ENCODE measurements at places on chromosomes 2 and 18.

GRCh38 chr2:70647873-70648481 is 94.4 kb upstream of the TGFA start:
- DNase-seq = peak; percentile 33

DNA sequence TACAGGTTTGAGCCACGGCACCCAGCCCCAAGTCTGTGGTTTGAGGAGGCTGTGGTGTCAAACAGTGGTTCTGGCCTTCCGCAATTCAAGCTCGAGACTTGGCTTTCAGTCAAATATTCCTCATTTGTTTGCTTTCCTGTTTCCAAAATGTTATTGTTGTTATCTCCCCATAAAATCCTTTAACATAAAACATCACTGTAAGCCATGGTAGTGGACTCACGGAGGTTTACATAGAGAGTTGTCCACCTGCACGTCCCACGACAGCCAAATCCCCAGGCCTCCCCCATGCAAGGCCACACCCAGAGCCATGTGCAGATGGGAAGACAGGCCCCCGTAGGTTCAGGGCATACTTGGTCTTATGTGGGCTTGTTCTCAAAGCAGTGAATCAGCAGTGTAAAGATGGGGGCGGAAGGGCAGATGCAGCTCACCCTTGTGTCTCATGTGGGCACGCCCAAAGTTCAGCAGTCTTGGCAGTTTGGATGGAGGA is 18.9 kb upstream of the ST3GAL5 start:
- no peak for DNase-seq

- DNase-seq = no peak
Observed at GRCh38 chr2:120770176-120770575, 34.5 kb downstream of the GLI2 start.

DNA sequence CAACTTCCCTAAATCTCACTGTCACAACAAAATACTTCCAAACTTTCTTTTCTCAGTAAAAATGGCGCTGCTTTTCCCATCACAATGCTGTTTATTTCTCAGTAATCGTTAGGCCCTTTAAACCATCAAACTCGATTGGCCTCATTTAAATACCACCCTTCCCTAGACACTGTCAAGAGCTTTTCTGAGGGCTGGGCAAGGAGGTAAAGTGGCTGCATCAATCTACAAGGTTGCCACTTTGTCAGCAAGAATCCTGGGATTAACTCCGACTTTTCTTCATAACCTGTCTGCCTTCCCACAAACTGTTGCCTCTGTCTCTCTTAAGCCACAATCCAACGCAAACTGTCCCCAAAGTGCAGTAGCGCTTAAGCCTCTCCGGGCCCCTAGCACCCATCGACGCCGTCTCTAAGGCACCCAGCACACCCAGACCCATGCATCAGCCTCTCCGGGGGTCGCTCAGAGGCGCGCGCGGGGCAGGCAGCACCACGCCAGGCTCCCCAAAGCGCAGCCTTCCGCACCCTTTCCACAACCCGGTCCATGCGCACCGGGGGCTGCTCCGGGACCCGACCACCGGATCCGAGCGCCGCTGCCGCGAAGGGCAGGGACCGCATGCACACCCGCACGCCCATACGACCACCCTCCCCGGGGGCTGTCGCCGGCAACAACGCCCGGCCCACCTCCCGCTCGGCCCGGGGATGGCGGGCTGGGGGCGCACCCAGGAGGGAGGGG is 683 bp downstream of the MBOAT2 start:
- peak; percentile 44 for DNase-seq

All from hippocampal formation (tissue), 2 donors.